ENCODE measurements at places on chromosomes 6 and 20.
A peak's percentile ranks its signal among the peaks of the same experiment; 100 is the strongest.

DNA sequence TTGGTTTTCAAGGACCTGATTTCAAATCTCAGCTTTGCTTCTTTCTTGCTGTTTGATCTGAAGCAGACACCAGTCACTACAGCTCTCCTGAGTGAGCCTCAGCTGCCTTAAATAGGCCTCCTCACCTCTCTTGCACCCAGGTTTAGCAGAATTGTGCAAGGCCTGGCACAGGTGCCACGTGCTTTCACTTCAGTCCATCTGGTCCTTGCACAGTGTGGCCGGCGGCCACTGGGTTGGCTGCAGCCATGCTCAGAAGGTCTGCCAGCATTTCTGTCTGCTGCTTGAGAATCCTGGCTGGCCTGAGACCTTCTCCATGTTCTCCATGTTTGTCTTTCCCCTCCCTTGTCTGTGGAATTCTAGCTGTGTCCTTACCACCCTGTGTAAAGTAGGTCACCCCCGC, 14.5 kb upstream of the DAAM2 start:
- DNase-seq, result no peak

DNA sequence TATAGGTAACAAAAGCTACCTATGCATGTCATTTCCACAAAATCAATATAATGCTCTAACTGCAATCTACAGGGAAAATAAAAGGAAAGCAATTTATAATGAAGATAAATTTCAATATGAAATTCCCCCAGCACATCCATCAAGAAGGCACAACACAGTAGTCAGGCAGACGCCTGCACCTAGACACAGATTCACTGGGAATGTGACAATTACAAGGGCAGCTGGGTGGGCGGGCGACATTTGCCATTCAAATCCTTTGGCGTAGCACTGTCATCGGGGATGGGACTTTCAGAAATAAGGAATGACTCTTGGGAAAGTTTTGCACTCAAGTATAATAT, 60.4 kb downstream of the SULF2 start:
- no peak for DNase-seq

GRCh38 chr20:3477861-3478544, 7.2 kb downstream of the ATRN start:
- DNase-seq, result no peak

DNA sequence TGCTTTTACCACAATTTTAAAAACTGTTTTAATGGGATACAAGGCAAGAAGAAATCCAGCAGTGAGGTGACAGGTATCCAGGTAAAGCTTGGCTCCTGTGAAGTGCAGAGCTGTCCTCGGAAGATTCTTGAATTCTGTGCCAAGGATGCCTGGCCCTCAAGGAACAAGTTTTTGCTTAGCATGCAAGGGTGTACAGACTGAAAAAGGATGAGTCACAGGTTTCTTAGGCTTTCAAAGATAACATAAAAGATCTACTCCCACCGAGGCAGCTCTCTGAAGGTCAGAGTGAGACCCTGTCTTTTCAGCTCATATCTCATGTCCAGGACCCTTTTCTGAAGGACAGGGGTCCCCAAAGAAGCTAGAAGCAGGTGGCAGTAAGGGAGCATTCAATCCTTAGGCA, 83.3 kb downstream of the CHD6 start:
- peak; percentile 28 for DNase-seq

GRCh38 chr6:22206106-22206505, 90.7 kb downstream of the PRL start:
- DNase-seq, result no peak

DNA sequence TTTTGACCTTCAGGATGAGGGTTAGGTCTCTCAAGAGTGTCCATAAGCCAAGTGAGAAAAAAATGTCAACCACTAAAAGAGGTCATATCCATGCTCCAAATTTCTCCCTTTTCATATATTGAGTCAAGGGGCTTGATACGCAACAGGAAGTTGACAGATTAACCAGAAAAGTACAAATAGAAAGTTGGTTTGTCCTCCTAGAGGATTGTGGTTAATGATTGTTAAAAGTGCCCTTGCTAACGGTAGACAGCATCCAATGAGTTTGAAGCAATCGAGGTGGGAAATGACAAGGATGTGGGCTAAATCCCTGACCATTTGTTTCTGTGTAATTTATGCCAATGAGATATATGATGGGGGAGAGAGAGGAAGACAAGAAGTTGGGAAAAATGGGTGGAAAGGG, 18.1 kb upstream of the HBS1L start:
- DNase-seq, result no peak

GRCh38 chr6:28658475-28659249, 133.0 kb downstream of the GPX5 start:
- peak; percentile 12 for DNase-seq

- DNase-seq, result no peak
Measured at GRCh38 chr6:19052219-19052618, 665.1 kb downstream of the RNF144B start.

DNA sequence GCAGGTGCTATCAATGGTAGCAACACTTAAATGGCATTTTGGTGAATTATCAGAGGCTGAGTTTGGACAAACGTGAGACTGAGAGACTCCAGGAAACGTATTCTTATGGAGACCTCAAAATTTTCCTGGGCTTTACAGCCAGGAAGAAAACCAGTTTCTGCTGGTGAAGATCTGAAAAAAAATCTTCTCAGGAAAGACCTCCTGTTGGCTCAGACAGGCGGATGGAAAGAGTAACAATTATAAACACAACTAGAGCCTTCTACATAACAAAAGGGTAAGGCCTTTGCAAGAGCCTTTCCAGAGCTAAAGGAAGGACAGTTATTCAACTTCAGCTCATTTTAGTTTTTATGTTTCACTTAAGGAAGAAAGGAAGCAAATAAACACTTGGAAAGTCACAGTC, 274.4 kb downstream of the THBS2 start:
- no peak for DNase-seq

GRCh38 chr6:105202486-105202885, 22.7 kb upstream of the POPDC3 start:
- no peak for DNase-seq

GRCh38 chr6:80104520-80104919, 2.0 kb upstream of the BCKDHB start:
- DNase-seq, result no peak

- DNase-seq, result no peak
Measured at GRCh38 chr20:51276296-51276695, 253.4 kb upstream of the KCNG1 start.

GRCh38 chr6:73710470-73710869, 14.5 kb downstream of the CD109 start:
- DNase-seq, result peak; percentile 68

DNA sequence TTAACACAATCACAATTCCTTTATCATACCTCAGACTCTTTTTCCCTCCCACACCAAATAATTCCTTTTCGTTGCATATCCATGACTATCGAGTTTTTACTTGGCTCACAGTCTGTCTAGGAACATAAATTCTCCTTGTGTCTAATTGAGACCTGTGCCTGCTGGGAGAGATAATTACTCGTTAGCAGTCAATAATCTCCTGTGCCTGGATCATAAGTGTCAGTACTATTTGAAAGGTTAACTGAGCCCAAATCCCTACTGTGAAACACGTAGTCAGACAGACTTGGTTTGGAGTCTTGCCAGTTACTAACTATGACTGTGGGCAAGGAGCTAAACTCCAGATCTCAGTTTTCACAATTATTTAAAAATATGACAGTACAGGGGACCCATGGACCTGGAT, 5.7 kb upstream of the CTNNBL1 start:
- DNase-seq, result no peak

GRCh38 chr6:33172688-33173534, 19.4 kb downstream of the COL11A2 start:
- DNase-seq, result peak; percentile 49

GRCh38 chr20:18835466-18836256, 22.1 kb downstream of the SCP2D1 start:
- no peak for DNase-seq

GRCh38 chr6:43835872-43836419, 65.9 kb downstream of the VEGFA start:
- DNase-seq, result peak; percentile 78

DNA sequence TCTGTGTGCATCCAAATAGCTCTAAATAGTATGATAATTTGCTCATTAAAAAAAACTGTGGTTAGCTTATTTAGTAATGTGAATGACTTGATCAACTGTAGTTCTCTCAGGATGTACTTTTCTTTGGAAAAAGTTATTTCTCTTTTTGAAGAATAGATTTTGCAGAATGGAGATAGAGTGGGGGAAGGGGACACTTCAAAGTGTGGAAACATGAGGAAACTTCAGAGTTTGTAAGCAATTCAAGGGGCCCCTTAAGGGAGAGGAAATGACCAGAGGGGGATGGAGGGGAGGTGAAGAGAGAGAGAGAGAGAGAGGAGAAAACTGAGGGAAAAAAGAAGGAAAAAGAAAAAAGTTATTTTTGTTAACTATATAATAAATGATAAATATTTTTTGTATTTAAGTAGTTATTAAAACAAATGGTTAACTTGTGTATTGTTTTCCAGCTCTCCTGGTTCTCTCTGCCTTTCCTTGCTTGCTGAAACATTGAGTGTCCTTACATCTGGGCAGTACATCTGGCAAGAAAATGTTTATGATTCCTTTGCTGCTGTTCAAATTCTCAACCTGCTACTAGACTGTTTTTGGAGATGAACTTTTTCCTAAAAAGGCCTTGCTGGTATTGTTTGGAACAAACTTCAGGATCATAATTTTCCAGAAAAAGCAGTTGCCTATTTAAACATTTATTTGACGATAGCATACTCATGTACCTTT, 497.5 kb upstream of the CITED2 start:
- no peak for DNase-seq

GRCh38 chr6:106363401-106364138, 3.1 kb downstream of the CRYBG1 start:
- DNase-seq, result no peak

DNA sequence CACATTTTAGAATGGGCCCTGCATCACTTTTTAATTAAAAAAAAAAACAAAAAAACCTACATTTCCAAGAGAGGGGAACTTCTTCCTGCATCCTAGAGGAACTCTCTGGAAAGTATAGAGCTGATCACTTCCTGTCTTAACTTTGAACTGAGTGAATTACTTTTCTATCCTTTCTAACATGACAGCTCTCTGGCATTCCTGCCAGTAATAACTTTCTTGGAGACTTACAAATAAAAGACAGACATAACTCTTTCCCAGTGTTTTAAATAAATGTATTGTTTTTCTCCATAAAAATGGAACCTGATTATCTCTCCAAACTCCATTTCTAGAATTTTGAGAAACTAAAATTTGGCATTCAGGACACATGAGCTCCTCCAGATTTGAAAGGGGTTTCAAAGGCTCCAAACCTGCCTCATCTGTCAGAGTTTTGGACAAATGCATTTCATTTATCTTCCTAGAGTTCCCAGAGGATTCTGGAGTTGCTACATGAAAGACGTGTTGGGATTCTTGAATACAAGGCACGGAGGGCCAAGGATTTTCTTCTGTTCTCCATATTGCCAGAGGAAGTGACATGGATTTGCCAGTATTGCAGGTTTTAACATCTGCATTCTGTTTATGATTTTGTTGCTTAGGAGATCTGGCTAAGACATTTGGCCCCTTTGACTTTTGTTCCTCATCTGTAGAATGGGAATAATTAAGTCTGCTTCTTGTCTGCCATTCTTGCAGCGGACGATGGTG, 2.0 kb upstream of the SMOC2 start:
- DNase-seq, result no peak

DNA sequence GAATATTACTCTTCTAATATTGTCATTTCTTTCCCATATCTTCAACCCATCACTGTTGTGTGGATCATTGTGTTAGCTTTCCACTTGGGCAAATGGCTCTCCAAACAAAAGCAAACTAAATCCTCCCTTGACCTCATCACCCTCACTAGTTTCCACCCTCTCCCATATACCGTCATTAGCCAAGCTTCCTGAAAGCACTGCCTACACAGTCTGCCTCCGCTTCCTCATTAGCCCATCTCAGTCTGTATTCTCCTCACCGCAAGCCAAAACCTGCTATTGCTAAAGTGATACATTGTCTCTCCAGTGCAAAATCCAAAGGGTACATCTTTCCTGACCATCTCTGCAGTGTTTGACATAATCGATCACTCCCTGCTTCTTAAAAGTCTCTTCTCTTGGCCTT, 212.6 kb downstream of the CLIC5 start:
- no peak for DNase-seq

DNA sequence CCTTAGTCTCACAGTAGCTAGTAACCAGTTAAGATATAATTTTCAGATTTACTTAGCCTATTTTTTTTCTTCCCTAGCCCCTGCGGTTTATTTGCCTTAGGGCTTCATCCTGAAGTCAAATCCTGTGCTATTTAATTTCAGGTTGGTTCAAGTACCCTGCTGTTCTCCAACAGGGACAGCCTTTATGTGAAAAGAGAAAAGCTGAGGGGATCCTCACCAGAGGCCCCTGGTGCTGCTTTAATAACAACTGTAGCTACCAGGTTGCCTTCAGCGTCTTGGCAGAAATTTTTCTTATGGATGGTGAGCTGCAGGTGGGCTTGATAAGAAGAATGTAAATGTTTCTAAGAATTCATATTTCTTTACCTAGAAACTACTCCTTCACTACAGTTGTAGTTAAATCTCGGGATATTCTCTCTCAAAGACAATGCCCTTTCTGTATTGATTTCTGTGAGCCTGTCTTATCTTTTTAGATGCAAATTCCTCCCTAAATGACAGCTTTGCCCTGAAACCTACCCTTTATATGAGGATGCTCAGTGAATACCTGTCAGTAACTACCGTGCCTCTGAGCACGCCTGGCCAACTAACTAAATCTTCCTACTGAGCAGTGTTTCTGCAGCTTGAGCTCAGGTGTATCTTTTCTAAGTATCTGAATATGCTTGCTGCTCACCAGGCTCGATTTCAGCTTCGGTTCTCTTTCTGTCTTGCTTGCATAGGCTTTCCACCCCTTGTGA, 320.5 kb downstream of the MMUT start:
- no peak for DNase-seq
